ENCODE measurements at places on chromosomes 1 and 21.
A peak's percentile ranks its signal among the peaks of the same experiment; 100 is the strongest.

- DNase-seq: no peak
Measured at GRCh38 chr1:62727656-62728407, 39.6 kb upstream of the DOCK7 start.

DNA sequence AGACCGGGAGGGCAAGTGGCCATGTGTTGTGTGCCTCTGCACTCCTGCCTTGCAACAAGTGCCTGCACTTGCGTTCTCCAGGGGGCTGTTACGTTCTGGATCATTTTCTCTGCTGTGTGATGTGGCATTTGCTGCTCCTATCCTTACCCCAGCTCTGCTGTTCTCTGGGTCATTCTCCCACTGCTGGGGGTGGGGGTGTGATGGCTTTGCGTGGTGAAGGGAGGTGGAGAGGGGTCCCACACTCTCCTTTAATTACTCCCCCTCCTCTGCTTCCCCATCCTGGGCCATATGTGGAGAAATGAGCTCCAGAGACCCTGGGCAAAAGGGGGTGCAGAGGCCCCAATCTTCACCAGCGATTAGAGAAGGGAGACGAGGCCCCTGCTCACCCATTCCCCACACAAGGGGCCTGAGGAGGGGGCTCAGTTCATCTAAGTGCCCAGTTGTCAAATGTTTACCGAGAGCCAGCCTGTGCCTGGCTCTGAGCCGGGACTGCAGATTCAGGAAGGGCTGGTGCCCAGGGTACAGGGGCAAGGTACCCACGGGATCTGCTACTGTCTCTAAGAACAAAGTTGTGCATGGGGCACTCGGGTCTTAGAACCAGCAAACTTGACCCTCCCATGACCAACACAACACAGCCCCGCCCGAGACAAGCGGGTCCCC lies 355.4 kb downstream of the PTPRU start:
- DNase-seq: no peak

DNA sequence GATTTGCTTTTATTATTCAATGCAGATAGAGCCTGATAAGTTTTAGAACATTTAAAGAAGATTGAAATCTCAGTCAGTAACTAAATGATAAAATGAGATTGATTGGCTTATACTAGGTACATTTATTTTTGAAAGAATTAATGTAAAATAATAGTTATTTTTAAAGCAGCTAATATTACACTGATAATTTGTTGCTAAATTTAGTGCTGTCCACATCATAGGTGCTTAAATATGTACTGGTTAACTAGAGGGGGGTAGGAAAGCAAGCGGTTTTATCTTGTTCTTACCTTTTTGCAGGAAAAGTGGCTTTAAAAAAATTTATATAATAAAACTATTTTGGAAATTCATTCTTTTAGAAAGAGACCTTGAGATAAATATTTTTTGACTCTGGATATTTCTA lies 40.4 kb upstream of the RWDD3 start:
- DNase-seq: no peak

- DNase-seq: no peak
Measured at GRCh38 chr1:5526385-5526750, 465.9 kb downstream of the NPHP4 start.

DNA sequence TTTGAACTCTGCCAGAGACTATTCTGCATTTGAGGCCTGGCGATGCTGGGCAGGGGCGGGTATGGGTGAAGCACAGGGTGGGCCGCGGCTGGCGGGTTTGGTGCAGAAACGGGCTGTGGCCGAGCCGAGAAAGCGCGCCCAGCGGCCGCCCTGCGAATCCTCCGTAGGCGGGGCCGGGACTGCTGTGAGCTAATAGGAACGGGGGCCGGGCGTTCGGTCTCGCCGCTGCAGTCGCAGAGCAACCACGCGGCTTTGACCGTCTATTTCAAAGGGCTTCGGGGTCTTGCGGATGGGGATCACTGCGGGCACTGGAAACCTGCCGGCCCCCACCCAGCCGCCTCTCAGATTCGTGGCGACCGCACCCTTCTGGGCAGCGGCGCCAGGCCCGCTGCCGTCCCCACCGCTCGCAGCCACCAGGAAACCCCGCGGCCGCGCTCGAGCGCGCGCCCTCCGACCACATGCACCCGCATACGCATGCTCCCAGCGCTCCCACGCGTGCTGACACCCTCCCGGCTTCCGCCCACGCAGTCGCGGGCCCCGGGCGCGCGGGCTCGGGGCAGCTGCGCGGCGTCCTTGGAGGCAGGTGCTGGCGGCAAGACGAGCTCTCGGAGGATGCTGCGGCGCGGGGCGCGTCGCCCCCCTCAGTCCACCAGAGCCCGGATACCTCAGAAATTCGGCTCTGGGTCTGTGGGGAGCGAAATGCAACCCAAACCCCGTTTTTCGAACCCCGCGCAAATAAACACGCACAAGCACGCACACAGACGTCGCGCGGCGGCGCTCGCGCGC lies 32.6 kb downstream of the DNTTIP2 start:
- peak; percentile 55 for DNase-seq

DNA sequence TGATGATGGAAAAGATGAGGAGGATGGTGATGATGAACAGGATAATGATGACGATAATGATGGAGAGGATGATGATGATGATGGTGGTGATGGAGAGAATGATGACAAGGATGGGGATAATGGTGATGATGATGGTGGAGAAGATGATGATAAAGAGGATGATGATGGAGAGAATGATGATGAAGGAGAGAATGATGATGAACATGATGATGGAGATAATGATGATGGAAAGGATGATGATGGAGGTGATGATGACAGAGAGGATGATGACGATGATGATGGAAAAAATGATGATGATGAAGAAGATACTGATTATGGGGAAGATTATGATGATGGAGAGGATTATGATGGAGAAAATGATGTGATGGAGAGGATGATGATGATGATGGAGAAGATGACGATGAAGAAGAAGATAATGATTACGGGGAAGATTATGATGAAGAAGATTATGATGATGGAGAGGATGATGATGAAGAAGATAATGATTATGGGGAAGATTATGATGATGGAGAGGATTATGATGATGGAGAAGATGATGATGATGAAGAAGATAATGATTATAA lies 204.1 kb downstream of the MATN1 start:
- DNase-seq: no peak

GRCh38 chr1:25811384-25812082 lies 8.2 kb upstream of the MTFR1L start:
- no peak for DNase-seq

GRCh38 chr1:205975387-205975998 lies 27.7 kb downstream of the RAB7B start:
- no peak for DNase-seq

GRCh38 chr1:18124977-18125376 lies 17.4 kb downstream of the IGSF21 start:
- no peak for DNase-seq

DNA sequence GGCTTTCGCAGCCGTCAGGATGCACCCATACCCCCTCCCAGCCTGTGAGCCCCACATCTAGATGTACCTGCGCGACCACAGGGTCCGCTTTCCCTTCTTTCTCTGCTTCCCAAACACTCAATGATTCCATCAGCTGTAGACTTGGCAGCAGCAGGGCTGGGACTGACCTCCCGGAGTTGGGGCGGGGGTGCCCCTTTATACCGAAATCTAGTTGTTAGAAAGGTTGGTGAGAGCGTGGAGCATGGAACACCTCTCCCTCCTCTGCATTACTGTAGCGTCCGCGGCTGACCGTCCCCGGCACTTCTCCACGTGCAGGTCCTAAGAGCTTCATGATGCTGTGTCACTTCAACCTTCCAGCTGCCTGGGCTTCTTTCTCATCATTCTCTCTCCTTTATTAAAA lies 21.1 kb upstream of the ACTRT2 start:
- no peak for DNase-seq

DNA sequence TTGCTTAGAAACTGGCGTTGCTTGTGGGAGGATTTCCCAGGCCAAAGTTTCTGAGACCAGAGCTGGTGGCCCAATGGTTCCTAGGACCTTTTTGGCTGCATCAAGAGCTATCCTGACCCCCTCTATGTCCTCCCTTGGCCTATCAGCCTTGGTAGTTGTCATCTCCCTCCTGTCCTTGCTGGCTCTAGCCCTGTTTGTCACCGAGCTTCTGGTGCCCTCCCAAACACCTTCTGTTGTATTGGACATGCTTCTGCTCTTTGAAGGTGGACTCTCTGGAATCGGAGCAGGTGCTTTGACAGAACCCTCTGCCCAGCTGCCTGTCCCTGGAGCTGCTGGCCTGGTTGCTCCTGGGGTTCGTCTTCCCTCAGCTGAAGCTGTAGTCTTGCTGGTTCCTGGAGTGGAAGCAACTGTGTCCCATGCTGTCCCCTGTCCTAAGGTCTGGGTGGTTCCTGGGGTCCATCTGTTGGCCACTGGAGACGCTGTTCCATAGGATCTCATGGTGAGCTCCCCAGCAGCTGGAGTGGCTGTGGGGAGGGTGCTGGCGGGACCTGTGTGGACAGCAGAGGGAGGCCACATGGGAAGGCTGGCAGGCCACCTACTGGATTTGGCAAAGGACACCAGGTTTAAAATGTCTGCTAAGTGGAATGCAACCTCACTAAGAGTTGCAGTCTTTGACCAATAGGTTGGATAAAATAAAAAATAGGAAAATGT lies 9.4 kb downstream of the FCAMR start:
- DNase-seq: no peak

GRCh38 chr1:240687820-240688219 lies 75.9 kb upstream of the GREM2 start:
- no peak for DNase-seq

DNA sequence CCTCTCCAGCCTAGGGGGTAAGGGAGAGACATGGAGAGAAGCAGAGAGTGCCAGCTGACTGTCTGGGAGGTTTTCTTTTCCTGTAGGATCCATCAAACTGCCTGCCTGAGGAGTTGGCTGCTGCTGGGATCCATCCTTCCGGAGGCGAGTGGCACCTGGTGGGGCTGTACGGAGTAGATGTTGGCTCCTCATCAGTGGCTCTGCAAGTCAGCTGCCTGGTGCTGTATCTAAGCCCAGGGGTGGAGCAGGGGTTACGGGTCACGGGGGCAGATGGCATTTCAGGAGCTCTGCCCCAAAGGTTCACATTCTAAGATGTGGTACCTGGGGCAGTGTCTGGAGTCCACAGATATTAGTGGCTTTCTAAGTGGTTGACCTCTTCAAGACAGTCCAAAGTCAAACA lies 128.0 kb downstream of the ACTL8 start:
- DNase-seq: no peak

DNA sequence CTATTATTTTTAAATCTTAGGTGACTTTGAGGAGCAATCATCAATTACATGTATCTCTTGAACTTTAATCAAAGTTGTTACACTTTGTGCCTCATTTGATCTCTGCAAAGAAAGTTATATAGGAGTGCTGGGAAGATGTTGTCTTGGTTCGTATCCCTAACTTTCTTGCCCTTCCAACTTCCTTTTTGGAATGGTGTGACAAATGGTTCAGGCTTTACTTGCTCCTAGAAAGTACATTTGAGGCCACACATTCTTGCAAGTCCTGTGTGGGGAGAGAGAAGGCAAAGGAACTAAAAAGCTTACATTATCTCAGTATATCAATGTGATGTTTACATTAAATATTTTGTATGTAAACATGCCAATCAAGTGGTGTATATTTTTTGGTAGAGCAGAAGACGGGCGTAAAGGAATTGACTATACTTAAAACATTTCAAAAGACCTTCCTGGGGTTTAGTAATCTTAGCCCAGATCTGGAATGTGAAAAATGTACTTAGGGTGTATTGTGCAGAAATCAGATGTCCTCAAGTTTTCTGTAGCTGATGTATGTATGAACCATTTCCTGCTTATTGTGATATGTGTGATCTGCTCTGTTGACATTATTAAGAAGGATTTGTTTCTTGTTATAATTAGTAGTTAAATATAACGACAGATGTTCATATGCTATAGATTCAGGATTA lies 59.2 kb downstream of the USP25 start:
- DNase-seq: no peak

GRCh38 chr1:218312509-218312908 lies 27.4 kb downstream of the RRP15 start:
- DNase-seq: no peak

- DNase-seq: no peak
Measured at GRCh38 chr1:153567621-153568366, 2.1 kb upstream of the S100A2 start.

GRCh38 chr1:50603274-50604271 lies 180.3 kb upstream of the DMRTA2 start:
- DNase-seq: no peak

DNA sequence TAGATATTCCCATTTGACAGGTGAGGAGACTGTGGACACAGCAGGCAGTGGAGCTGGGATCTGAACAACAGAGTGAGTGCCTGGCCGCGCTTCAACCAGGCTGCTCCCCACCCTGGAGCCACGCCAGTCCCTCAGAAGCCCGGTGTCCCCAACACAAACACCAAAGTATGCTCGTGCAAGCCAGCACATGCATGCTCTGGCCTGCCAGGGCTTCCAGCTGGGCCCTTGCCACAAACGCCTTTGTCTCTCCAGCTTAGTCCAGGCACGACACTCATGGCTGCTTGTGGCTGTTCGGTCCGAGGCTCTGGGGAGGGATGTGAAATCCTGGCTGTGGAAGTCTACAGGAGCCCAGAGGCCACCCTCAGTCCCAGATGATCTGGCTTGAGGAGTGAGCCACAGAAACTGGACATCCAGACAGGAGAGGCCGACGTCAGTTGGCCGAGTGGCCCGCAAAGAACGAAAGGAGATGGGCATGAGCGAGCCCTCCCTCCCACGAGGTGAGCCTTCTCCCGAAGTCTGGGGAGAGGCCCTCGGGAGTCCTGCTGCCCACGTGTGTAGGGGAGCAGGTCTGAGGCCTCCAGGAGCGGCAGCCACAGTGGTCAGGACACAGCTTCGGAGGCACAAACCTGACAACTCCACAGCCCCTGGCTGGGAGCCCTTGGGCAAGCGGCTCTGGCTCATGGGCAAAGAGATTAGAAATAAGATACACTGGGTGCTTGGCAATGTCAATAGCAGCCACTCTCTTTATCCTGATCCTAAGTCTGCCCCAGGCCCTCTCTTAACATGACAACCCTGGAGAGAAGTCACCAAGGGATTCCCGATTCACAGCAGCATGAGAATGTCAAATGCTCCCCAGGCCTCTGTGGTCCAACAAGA lies 117.1 kb upstream of the IFFO2 start:
- DNase-seq: no peak

- DNase-seq: no peak
Measured at GRCh38 chr1:66540434-66541032, 6.6 kb downstream of the SGIP1 start.

DNA sequence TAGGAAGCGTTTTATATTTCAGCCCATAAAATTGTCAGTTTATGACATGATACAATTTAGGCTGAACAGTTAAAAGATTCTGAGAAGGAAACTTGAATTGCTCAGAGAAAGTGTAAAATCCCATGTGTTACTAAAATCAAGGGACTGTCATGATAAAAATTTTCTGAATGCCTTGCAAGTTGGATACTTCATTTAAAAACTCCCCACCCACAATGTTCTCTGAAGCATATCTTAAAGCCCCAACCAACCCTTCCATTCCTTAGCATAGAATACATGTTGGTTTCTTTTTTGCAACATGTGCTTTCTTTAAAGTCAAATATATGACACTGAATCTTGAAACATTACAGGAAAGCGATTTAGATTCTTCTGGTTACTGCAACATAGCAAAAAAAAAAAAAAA lies 97.4 kb downstream of the MRPL39 start:
- DNase-seq: no peak

GRCh38 chr1:36086529-36087232 lies 2.0 kb upstream of the ADPRS start:
- no peak for DNase-seq

- DNase-seq: no peak
Measured at GRCh38 chr1:20731057-20731991, 1.2 kb downstream of the SH2D5 start.

Data from stimulated activated CD8-positive, alpha-beta memory T cell treated with anti-CD3 and anti-CD28 coated beads, Interleukin-7, amount 100 ng/mL, for 24 hours (primary cell).